Activated CD8-positive, alpha-beta memory T cell treated with anti-CD3 and anti-CD28 coated beads, Interleukin-2, amount 50 U/mL, for 48 hours (primary cell): ENCODE measurements at places on chromosomes 4 and X.

DNA sequence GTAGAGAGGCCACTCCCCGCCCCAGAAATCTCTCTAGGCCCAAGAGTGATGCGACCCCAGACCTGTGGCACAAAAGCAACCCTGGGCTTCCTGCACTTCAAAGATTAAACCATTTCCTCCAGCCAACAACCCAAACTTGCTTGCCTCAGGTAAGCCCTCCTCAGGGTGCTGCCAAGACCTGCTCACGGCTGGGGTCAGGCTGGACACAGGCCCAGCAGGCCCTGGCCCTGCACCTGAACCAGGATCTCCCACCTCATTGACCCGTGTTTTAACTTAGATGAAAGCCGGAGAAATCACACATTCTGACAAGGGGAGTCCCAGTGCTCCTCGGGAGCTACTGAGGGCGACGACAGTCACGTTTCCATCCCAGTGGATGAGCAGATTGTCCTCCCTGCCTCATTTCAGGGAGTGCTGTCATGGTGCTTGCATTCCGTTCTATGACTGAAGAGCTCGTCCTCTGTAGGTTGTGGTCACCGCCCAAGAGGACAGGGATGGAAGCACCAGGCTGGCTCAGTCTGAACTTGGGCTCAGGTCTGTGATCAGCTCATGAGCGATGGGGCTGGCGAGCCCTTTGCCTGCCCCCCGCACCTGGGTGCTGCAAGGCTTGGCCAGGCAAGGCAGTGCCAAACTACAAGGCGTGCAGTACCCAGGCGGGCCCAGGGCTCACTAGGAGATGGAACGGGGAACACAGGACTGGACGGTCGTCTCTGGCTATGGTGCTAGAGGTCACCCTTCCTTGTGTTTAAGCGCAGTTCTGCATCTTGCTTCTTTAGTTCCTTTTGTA, 25.9 kb downstream of the WDR1 start:
- no peak for DNase-seq

DNA sequence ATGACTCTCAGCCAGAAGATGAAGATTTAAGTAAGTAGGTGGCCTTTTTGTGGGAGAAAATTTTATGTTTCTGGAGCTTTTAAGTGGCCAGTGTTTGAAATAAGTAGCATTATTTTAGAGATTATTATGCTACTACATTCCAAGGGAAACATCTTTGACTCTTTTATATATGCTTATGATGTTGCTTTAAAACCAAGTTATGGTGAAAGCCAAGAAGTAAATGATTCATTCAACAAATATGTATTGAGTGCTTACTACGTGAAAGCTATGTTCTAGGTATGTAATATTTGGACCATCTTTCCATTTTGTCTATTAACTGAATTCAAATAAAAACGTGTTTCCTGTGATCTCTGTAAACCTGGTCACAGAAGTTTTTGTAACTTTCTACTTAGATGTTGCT, 58.3 kb downstream of the ZFX start:
- DNase-seq: no peak

GRCh38 chr4:57053508-57053907, 56.7 kb downstream of the IGFBP7 start:
- no peak for DNase-seq

- DNase-seq: no peak
Measured at GRCh38 chr4:145779319-145779801, 99.4 kb downstream of the C4orf51 start.

DNA sequence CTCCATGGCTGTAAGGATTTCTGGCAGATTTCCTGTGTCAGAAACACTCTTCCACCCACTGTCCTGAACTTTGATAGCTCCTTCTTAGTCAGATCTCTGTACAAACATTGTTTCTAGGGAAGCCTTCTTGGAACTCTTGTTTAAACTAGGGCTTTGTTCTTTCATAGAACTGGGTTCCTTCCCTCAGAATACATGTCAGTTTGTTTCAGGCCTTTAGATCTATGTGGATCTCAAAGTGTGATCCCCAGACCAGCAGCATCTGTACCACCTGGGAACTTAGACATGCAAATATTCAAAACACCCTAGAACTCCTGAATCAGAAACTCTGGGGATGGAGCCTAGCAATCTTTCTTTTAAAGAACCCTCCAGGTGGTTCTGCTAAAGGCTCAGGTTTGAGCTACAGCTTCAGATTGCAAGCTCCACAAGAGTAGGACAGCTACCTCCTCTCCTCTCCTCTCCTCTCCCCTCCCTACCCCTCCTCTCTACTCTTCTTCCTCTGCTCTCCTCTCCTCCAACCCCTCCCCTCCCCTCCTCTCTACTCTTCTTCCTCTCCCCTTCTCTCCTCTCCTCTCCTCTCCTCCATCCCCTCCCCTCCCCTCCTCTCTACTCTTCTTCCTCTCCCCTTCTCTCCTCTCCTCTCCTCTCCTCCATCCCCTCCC, 12.7 kb downstream of the RASSF6 start:
- DNase-seq: no peak

DNA sequence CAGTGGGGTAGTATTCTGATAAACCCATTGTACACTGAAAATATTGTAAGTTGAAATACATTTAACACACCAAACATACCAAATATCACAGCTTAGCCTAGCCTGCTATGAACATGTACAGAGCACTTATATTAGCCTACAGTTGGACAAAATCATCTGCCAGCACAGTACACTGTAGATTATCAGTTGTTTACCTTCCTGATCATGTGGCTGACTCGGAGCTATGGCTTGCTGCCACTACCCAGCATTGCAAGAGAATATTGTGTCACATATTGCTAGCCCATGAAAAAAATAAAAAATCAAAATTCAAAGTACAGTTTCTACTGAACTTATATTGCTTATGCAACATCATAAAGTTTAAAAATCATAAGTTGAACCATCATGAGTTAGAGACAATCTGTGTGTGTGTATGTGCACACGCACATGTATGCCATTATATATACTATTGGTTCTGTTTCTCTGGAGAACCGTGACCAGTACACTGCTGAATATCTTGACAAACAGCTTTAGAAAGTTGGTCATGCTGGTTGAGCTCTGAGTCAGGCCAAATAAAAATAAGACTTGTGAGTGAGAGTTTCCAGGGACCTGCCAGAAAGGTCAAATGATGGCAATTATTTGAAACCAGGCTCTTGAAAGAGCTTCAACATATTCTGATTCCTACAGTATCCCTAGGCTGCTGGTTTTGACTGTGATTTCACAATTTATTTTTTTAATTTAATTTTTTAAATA, 238.5 kb downstream of the PRR32 start:
- DNase-seq: no peak

GRCh38 chr4:26133840-26134239, 187.0 kb upstream of the RBPJ start:
- no peak for DNase-seq

DNA sequence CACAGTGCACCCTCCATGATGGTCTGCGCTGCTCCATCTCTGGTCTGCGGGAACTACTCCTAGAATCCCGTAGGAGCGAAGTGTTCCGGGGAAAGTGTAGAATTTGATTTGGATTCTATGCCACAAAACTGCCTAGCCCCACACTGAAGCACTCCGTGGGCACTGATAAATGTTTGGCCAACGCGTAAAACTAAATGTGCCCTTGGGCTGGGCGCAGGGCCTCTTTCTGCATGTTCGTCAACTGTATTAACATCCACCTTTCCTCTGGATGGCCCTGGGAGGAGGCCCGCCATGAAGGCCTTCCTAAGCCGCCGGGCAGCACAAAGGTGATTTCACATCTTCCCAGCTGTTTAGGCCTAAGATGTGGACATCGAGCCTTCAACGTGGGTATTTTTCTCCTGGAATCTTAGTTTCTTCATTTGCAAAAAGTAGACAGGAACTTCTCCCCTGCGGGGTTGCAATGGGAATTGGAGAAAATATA, 2.6 kb downstream of the MSX1 start:
- DNase-seq: no peak

DNA sequence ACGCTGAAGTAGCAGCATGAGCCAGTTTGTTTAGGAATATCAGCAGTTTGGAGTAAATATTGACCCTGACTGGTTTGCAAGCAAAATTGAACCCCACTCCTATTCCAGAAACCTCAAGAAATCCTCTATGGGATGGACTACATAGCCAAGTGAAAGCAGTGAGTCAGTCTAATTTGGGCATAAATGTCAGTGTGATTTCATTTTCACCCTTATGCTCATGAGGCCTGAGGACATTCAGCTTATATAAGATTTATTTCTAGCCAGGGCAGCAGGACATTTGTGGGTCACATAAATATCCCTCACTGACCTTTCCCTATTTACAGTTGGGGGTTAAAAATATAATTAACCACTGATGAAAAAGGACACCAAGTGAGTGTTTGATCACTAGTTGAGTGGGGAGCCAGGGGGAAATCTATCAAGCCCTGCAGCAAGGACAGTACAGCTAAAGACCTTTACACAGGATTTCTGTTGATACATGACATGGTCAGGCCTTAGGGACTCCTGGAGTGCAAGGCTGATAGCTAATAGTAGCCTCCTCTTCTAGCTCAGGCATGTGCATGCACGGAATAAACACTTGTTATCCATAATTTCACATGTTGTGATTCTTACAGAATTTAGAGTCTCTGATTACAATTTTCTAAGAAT, 996.9 kb upstream of the GRIA3 start:
- DNase-seq: no peak

DNA sequence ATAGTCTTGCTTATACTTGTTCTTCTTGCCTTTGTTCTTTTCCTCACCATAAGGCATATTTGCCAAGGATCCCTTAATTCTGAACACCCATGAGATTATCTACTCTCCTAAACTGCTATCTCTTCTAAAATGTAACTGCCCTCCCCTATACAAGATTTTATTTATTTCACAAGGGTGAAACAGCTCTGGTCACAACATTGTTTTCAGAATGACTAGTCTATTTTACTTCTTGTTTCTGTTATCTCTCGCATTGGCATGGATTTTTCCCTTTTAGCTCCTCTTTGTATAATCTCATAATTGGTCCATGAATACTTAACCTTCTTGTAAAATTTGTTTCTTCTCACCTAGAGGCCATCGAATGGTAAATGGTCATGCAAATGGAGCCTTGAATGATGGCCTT, 17.2 kb upstream of the COL25A1 start:
- DNase-seq: no peak

DNA sequence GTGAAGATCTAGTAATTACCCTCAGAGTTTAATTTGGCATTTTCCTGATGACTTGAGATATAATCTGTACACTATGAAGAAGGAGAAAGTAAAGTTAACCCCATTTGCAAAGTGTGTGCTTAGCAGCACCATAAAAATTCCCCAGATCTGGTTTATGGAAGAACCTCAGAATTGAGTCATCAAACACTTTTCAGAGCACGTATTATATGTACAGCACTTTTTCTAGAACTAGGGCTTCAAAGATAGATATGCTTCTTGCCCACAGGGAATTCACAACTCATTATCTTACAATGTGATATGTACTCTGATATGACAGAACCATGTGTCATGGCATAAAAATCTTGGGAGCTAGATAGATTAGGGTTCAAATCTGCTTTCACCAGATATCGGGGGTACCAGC, 150.9 kb downstream of the SLC10A7 start:
- DNase-seq: no peak

- peak; percentile 50 for DNase-seq
Measured at GRCh38 chrX:106481341-106481740, 130.4 kb upstream of the RADX start.

GRCh38 chr4:126395664-126396063, 1080.9 kb downstream of the FAT4 start:
- no peak for DNase-seq

GRCh38 chr4:139036885-139037284, 21.3 kb downstream of the NOCT start:
- no peak for DNase-seq

GRCh38 chr4:22235698-22236097, 280.2 kb downstream of the ADGRA3 start:
- no peak for DNase-seq

- DNase-seq: no peak
Measured at GRCh38 chr4:38979511-38980230, 52.5 kb downstream of the TMEM156 start.

DNA sequence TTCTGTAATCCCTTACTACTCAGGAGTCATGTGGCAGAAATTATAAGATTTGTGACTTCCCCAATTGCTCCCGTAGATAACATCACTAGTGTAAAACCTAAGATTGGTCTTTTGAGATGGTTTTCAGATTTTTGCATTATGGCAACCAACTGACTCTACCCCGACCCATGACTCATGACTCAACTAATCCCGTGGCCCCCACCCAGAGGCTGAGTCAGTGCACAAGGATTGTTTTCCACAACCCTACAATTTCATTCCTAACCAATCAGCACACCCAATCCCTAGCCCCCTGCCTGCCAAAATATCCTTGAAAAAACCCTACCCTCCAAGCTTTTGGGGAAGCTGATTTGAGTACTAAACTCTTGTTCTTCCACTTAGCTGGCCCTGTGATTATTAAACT, 109.4 kb upstream of the FAM9C start:
- DNase-seq: no peak

GRCh38 chr4:41622787-41623186, 84.8 kb downstream of the LIMCH1 start:
- DNase-seq: no peak
